Osteocyte (in vitro differentiated cells): ENCODE measurements at places on chromosomes 2 and 18. TPM values are rescaled to one million over a fixed set of nuclear protein-coding genes. Genes with fewer than 3 reads are reported as not detected.

DNA sequence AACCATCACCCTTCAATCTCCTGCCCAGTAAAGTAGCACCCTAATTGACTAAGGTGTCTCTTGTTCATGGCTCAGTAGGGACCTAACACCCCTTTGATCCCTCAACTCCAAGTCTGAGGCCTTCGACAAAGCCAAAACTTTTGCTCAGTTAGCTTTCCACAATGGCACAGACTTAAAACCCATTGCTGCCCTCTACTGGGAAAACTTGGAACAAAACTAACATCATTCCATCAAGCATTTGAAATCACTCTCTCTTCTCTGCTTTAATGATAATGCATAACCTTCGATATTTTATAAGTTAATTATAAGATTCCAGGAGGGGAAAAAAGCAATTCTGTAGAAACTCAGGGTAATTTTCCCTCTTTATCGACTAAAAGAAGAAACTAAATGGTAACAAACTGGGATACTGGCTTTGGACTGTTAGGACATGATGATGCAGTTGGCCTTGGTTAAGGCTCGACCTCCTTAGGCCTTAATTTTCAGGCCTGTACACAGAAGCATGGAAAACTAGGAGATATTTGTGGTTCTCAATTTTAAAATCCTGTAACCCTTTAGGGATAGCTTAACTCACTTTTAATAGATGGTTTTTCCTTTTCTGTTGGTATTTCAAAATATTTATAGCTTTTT is 127.8 kb downstream of the STK39 start:
- no peak for DNase-seq

RAPGEF4 gene
- 0.91 and 1.2 TPM in 2 replicates for total RNA-seq

- no peak for DNase-seq
These were observed 114.5 kb downstream of the GYPC start for GRCh38 chr2:126770466-126770865.

DNA sequence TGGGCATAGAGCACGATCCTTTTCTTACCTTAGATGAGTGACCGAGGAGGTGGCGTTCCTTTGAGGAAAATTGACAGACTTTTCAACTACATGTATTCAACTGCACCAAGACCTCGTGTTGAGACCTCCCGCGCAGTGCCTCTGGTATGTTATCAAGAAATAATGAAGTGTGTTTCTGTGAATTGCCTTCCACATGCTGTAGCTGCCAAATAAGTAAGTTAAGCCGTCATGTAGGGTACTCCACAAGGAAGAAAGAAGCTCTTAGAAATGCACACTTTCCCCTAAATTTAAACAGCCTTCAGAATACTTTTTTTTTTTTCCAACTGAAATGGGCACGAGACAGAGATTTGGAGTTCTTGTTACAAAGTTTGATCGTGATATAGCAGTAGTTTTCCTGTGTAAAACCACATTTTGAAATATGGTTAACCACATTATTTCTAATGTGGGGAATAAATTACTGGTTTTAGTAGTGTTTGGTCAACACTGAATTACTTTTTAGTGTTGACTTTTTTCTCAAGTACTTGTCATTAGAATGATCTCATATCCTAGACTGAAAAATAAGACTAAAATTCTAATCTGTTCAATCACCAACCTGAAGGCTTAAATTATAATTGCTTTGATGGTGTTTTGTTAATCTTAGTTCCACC is 30.5 kb downstream of the PDK1 start:
- DNase-seq, result no peak

DNA sequence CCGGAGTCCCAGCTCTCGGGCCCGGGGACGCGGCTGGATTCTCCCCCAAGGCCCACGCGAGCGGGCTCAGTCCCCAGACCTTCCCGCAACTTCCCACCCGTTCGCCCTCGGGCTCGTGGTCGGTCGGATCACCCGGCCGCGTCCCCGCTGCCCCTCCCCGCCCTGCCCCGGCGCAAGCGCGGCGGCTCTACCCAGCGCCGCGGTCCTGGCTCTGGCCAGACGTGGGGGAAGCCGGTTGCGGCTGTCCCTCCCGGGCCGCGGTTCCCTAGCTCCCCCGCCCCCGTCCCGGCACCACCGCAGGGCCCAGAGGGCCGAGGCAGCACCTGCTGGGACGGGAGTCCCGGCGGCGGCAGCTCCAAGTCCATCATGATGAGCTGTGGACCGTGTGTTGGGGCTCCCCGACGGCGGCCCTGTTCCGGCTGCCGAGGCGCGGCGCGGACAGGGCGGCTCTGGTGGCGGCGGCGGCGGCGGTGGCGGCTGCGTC is 276 bp downstream of the NFE2L2 start:
- no peak for DNase-seq

- DNase-seq, result no peak
These were observed 325.5 kb downstream of the AGPS start for GRCh38 chr2:177717831-177718618.

- DNase-seq, result no peak
These were observed 52.0 kb upstream of the FAM171B start for GRCh38 chr2:186641807-186642321.

DNA sequence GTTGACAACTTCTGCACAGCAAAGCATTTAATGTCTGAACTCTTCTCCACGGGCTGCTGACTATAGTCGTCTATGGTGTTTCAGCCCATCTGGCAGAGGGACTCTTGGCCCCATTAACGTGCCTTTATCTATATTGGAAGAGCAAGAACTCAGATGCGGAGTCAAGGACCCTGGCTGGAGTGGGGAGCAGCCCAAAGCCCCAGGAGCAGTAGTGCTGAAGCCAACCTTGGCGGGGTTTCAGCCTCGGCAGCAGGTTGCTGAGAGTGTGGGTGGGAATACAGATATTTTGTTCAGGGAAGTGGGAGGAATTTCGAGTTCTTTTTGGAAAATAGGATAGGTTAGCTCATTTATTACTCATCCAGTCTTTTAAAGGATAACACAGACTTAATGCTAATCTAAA is 34.2 kb downstream of the TMEM17 start:
- DNase-seq, result no peak

BOLL gene
- total RNA-seq, result not detected in 2 replicates

DNA sequence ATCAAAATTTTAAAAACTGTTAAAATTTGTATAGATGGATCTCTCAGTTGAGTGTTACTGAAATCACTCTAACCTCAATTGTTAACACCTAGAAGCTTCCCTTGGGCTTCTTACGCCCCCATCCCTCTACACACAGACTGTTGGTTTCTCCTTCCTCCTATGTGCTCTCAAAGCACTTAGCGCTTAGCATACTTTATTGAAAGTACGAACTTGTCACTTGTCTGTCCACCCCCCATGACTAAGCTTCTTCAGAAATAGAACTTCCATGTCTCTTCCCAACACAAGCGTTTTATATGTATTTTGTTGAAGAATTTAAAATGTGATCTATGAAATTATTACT is 441 bp downstream of the MPHOSPH10 start:
- DNase-seq, result no peak

DNA sequence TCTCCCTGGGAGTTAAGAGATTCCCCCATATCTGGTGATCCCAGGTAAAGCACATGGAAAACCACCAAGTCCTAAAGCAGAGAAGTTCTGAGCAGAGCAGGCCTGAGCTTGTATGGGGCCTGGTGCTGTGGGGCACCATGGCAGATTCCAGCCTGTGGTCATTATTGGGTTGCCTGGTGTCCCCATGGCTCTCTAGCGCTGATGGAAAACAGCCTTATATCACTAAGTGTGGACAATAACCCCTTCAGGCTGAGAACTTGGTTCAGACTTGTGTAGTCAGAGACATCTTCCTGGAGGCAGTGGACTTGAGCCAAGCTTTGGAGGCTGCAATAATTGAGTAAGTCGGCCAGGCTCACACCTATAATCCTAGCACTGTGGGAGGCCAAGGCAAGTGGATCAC is 96.8 kb downstream of the MCFD2 start:
- DNase-seq, result no peak

GRCh38 chr2:176152350-176153181 is 1.2 kb downstream of the HOXD4 start:
- no peak for DNase-seq

GRCh38 chr18:59059140-59059539 is 80.5 kb upstream of the SEC11C start:
- no peak for DNase-seq

GRCh38 chr2:19731037-19731436 is 170.7 kb downstream of the TTC32 start:
- DNase-seq, result no peak

DNA sequence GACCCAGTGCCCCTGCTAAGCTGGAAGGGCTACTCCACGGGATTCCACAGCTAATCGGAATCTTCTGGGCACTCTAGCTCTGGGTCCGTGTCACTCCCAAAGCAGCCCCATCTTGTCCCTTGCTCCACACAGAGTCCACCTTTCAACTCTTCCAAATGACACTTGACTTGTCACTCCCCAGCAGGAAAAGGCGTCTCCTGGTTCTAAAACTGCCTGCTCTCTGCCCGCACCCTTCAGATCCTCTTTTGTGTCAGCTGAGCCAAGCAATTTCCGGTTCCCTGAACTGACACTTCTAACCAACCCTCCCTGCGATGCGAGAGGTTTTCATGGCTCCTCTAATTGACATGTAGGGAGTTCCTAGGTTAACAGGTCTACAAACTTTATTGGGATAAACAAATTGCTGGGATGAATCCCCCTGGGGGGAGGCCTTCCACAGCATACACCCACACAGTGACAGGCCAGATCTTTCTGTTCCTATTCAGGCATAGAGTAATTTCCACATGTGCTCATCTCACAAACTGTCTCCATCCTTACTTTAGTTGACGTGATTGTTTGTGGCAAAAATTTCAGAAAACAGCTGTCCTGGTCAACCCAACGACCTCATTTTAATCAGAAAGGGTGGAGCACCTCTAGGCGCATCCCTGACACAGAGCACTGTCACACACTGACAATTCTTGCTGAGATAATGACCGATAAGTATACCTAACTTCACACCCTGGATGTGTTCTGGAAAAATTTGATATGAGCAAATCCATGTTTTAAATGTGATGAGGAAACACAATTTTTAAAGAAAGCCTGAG is 104.9 kb downstream of the RBMS1 start:
- no peak for DNase-seq

- DNase-seq, result no peak
These were observed 52.8 kb downstream of the TRABD2A start for GRCh38 chr2:84827978-84828575.

- DNase-seq, result no peak
These were observed 25.4 kb upstream of the ST3GAL5 start for GRCh38 chr2:85913884-85914881.

DNA sequence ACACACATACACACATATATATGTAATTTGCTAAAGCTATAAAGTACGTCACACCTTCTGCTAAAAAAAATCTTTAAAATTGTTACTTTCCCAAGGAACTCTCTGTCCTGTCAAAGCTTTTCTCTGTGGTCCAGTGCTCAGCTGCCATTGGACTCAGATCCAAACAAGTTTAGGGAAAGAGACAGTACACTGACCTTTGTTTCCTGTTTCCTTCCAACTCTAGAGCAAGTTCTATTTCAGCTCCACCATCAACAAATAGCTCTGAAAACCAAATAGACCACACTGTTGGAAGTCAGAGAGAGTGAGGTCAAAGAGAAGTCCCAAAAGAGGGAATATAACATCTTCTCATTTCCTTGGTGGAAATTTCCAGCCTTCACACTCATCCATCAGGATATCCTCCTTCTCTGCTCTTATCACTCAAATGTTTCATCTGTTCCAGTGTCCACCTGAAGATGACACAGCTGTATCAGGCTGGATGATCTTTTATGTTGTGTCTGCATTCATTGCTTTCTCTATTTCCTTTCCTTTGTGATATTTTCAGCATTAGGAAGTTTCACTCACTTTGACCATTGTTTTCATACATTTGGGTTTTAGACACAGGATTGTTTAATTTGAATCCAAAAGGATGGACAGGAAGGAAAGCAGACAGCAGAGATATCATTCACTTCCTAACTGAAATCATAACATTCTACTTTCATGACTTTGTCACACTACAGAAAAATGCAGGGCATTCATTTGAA is 192.3 kb upstream of the NT5C1B start:
- no peak for DNase-seq

- no peak for DNase-seq
These were observed 325.3 kb downstream of the LNPK start for GRCh38 chr2:175676813-175677212.
